Progenitor cell of endocrine pancreas (in vitro differentiated cells): ENCODE measurements at places on chromosomes 6 and 20. TPM values are rescaled to one million over a fixed set of nuclear protein-coding genes. Genes with fewer than 3 reads are reported as not detected.

Gene CTCFL
- not detected in 2 replicates for total RNA-seq

GRCh38 chr20:22520381-22520780, 64.0 kb downstream of the FOXA2 start:
- no peaks in the 10 kb centered on the region for H3K27me3 ChIP-seq
- DNase-seq, result no peak
- H3K4me1 ChIP-seq, result peaks cover 42% of the 10 kb centered on the region
- no peak overlapping the region for H3K4me3 ChIP-seq

GRCh38 chr6:132298344-132298949, 102.8 kb downstream of the MOXD1 start:
- H3K36me3 ChIP-seq, result peaks cover 1% of the 10 kb centered on the region
- no peaks in the 10 kb centered on the region for H3K27me3 ChIP-seq

DNA sequence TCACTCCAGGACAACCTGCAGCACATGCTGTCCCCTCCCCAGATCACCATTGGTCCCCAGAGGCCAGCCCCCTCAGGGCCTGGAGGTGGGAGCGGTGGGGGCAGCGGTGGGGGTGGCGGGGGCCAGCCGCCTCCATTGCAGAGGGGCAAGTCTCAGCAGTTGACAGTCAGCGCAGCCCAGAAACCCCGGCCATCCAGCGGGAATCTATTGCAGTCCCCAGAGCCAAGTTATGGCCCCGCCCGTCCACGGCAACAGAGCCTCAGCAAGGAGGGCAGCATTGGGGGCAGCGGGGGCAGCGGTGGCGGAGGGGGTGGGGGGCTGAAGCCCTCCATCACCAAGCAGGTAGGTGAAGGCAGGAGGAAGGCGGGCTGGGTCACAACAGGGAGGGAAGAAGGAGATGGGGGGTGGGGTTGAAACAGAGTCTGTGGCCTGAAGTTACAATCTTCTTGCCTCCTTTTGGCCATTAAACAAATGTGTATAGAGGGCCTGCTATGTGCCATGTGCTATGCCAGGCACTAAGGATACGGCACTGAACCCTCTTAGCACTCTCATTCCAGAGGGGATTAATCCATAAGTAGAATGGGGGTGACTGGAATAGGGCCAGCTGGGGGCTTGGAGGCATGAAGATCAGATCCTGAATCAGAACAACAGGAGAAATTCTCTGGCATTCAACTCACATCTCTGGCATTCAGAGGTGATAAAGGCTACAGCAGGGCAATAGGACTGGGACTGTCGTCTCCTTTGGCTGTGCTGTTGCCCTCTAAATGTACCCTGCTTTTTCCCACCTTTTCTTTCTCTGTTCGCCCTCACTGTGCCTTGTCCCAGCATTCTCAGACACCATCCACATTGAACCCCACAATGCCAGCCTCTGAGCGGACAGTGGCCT, 10.5 kb upstream of the ZBTB9 start:
- DNase-seq, result no peak
- no peak overlapping the region for H3K4me3 ChIP-seq
- H3K27ac ChIP-seq, result peak overlapping the region; percentile 60
- no peaks in the 10 kb centered on the region for H3K4me1 ChIP-seq
- no peaks in the 10 kb centered on the region for H3K27me3 ChIP-seq
- peaks cover 20% of the 10 kb centered on the region for H3K36me3 ChIP-seq

Gene SEMG2
- total RNA-seq, result not detected in 2 replicates

Gene NRSN1
- not detected in 2 replicates for total RNA-seq

Gene GABRR1
- not detected in 2 replicates for total RNA-seq

- H3K27me3 ChIP-seq, result no peaks in the 10 kb centered on the region
- H3K4me1 ChIP-seq, result no peaks in the 10 kb centered on the region
- no peak for DNase-seq
- H3K4me3 ChIP-seq, result no peak overlapping the region
- H3K36me3 ChIP-seq, result peaks cover 4% of the 10 kb centered on the region
Observed at GRCh38 chr6:163620101-163620500, 205.6 kb downstream of the QKI start.

DNA sequence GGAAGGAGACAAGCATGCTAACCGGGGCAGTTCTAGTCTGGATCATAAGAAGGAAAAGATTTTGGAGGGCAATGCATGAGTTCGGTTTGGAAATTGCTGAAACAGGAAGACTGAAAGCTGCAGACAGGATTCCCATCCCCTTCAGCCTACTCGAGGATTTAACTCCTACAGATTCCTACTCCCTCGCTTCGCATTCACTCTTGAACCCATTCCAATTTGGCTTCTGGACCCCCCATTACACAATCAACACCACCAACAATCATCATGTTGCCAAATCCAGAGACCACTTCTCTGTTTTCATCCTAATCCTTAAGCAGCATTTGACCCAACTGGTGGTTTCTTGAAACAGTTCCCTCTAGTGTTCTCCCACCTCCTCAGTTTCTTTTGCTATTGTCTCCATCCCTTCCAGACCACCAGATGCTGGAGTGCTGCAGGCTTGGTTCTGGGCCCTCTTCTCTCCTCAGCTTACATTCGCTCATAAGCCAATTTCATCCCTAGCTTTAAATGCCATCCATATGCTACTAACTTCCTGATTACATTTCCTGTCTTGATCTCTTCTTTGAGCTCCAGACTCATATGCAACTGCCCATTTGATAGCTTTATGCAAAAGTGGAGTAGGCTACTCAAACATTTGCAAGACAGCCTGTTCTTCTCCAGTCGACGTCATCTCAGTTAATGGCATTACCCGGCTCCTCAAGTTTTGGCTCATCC, 66.5 kb downstream of the DTNBP1 start:
- H3K4me1 ChIP-seq, result peaks cover 11% of the 10 kb centered on the region
- H3K27me3 ChIP-seq, result no peaks in the 10 kb centered on the region
- H3K4me3 ChIP-seq, result no peak overlapping the region

Gene RRAGD
- total RNA-seq, result 8.0 and 11.4 TPM in 2 replicates

- no peak overlapping the region for H3K4me3 ChIP-seq
- no peak for DNase-seq
- peaks cover 10% of the 10 kb centered on the region for H3K27me3 ChIP-seq
- no peak overlapping the region for H3K27ac ChIP-seq
- H3K36me3 ChIP-seq, result no peaks in the 10 kb centered on the region
- H3K4me1 ChIP-seq, result no peaks in the 10 kb centered on the region
Observed at GRCh38 chr20:36367907-36368799, 62.0 kb downstream of the DLGAP4 start.

Gene GLP1R
- 3.9 and 4.0 TPM in 2 replicates for total RNA-seq

GRCh38 chr20:18057994-18058349, 256 bp upstream of the OVOL2 start:
- H3K36me3 ChIP-seq, result no peaks in the 10 kb centered on the region
- H3K4me1 ChIP-seq, result peaks cover 12% of the 10 kb centered on the region
- no peak for DNase-seq
- H3K27me3 ChIP-seq, result peaks cover 35% of the 10 kb centered on the region
- peak overlapping the region; percentile 81 for H3K4me3 ChIP-seq
- H3K27ac ChIP-seq, result peak overlapping the region; percentile 90

Gene PRKN
- 4.5 and 4.6 TPM in 2 replicates for total RNA-seq

DNA sequence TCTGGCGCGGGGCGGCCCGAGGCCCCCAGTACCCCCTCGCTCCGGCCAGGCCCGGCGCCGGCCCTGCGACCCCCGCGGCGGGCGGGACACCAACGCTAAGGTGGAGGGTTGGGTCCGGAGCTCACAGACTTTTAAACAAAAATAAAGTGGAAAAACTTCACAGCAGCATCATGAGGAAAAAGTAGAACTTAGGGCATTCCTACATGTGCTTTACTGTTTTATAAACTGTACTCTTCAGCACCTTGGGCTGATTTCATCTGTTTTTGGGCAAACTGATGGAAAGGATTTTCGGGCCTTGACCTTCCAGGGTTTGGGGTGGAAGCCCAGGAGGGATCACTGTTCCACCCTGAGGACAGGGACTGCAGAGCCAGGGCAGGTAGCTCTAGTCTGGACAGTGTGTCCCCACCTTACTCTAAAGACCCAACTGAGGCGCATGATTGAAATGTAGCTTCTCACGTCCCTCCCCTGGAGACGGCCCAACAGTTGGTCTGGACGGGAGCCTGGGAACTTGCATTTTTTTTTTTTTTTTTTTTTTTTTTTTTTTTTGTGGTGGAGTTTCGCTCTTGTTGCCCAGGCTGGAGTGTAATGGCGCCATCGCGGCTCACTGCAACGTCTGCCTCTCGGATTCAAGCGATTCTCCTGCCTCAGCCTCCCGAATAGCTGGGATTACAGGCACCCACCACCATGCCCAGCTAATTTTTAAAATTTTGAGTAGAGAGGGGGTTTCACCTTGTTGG, 740 bp downstream of the NELFCD start:
- peak overlapping the region; percentile 91 for H3K27ac ChIP-seq
- peaks cover 29% of the 10 kb centered on the region for H3K4me1 ChIP-seq
- peaks cover 7% of the 10 kb centered on the region for H3K36me3 ChIP-seq
- peaks cover 5% of the 10 kb centered on the region for H3K27me3 ChIP-seq
- peak overlapping the region; percentile 87 for H3K4me3 ChIP-seq
